Immature natural killer cell (primary cell): ENCODE measurements at places on chromosomes 3 and 15. TPM values are rescaled to one million over a fixed set of nuclear protein-coding genes. Genes with fewer than 3 reads are reported as not detected.

- DNase-seq, result no peak
Observed at GRCh38 chr3:182886497-182886896, 93.2 kb downstream of the ATP11B start.

DNA sequence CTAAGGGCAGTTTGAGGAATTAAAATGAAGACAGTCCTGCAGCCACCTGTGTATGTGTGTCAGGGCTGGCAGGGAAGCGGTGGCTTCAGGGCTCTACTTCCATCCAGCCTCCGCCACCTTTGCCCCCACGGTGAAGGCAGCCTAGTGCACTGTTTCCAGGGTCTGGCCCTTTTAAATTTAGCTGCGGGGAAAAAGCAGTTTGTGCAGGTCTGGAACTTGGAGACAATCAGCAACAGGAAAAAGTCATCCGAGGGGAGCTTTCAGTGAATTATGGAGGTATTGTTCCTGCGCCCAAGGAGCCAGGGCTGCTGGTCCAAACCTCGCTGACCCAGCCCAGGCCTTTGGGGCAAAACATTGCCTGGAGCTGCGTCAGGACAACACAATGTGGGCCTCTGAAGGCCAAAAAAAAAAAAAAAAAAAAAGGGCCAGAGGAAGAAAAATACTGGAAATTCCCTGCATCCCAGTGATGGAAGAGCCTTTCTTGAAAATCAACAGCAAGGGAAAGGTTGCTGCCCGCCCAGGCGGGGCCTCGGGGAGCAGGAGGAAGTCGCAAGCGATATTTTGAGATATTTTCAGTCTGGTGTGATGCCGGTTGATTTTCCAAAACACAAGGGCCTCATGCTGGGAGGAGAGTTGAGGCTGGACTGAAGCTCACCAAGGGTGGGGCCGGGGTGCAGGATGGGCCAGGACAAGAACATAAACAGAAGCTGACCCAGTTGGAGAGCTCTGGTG, 25.5 kb upstream of the FGD5 start:
- no peak for DNase-seq

DNA sequence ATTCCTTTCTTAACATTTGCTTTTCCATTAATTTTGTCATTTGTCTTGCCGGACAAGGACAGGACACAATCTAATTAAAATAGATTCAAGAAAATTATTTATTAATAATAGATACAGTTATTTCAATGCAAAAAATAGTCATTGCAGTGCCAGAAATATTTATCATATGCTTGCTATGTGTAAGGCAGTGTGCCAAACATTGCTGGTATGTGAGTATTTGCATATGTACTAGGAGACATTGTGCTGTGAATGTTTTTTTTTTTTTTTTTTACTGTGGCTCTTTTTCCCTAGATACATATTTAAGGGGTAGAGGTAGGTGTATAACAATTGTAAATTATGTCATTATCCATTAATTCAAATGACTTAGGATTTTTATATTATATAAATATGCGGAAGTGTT, 23.3 kb downstream of the SPRED1 start:
- DNase-seq, result no peak

GRCh38 chr15:74250266-74250665, 14.1 kb downstream of the CCDC33 start:
- DNase-seq, result no peak

- no peak for DNase-seq
Observed at GRCh38 chr3:142296507-142296906, 71.1 kb upstream of the GK5 start.

- no peak for DNase-seq
Observed at GRCh38 chr3:59289831-59290230, 240.0 kb upstream of the CFAP20DC start.

DNA sequence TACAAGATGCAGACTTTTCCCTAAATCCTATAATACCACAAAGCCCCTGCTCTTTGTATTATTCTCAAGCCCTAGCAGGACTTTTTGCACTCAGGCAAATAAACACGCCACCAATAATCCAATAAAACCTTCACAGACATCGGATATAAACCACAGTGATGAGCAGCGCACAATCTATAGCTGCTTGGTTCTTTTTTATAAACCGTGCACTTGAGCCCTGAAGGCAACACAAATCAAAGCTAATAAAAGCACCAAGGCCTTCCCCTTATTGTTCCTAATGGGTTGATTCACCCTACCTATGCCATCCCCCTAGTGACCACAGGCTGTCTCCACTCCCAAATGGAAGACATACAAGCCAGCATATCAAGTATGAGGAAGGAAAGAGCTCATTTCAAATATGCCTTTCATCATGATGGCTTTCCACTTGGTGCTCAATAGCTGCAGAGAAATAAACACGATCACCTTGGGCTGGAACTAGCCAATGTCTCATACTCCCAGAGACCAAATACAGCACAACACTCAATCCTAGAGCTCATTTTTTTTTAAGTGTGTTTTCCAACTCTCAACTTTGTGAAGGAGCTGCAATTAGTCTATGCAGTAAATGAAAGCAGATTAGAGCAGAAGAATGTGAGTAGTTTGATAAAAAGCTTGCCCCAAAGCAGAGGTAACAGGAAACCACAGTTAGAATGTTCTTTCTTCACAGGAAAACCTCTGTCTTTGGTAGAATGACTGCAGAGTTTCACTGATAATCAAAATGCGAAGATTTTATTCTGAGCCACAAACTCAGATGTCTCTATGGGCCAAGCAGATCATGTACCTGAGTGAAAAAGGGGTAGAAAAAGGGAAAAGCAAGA, 573.9 kb downstream of the AGBL1 start:
- DNase-seq, result peak; percentile 22

GRCh38 chr15:62821384-62822131, 221.0 kb upstream of the TPM1 start:
- no peak for DNase-seq

GRCh38 chr3:5388091-5388490, 200.6 kb downstream of the EDEM1 start:
- no peak for DNase-seq

DNA sequence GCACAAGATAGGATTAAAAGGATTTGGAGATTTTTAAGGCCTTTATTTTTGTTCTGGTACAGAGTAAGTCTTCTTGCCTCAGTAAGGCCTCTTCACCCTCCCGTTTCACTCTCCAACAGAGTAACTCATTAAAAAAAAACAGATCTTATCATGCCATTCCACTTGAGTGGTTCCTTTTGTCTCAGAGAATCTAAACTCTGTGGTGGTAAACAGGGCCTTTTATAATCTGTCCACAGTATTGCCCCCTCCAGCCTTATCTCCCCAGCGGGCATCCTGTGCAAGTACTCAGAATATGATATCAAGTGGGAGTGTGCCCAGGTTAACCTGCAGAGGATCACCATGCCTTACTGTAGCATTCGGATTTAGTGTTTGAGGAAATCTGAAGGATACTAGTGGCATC, 20.3 kb upstream of the ATOSA start:
- DNase-seq, result no peak

Gene EFHB
- polyA plus RNA-seq, result 1.3 TPM

DNA sequence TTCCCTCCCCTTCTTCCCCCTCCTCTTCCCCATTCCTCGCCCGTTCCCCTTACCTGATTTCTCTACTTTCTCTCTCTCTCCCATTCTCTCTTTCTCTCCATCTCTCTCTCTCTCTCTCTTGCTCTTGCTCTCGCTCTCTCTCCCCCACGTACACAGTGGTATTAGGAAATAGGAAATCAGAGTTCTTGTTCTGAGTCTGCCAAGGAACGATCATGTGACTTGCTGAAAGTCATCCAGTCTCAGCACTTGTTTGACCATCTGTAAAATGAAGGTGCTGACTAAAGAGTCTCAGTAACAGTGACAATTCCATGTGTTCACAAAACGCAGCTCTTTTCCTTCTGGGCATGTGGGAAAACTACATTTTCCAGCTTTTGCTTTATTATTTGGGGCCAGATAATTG, 445.0 kb upstream of the TGFBR2 start:
- DNase-seq, result no peak

Gene TMC3
- not detected for polyA plus RNA-seq
